ENCODE measurements at places on chromosomes 5 and 9.

DNA sequence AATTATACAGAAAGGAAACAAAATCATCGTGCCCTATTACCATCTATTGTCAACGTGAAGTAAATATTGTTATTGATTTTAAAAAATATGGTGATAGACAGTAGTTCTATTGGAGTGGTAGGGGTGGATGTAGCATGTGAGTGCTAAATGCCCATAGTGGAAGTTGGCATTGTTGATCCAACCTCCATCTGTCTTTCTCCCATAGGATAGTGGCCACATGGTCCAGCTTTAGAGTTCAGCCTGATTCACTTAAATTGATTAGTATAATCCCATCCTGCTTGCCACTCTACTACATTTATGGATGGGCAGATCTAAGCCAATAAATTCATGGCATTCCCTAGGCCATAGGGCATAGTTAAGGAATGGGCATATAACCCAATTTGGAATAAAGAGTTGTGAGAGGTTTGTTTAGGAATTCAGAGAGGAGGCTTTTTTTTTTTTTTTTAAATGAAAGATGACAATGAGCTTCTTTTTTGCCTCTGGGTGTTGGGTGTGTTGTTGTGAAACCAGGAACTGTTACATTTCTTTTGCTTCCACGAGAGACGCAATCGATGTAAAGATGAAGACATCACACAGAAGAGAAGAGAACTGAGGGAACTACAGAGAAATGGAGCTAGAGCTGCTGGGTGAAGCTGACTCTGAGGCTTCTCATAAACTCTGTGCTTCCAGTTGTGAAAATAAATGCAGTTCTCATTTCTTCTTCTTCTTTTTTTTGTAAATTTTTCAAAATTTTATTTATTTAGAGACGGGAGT, 12.5 kb upstream of the CHD1 start:
- DNase-seq, result no peak

GRCh38 chr5:83156001-83156400, 78.7 kb downstream of the XRCC4 start:
- no peak for DNase-seq

GRCh38 chr9:134217431-134218210, 53.3 kb upstream of the RNU6ATAC start:
- no peak for DNase-seq

DNA sequence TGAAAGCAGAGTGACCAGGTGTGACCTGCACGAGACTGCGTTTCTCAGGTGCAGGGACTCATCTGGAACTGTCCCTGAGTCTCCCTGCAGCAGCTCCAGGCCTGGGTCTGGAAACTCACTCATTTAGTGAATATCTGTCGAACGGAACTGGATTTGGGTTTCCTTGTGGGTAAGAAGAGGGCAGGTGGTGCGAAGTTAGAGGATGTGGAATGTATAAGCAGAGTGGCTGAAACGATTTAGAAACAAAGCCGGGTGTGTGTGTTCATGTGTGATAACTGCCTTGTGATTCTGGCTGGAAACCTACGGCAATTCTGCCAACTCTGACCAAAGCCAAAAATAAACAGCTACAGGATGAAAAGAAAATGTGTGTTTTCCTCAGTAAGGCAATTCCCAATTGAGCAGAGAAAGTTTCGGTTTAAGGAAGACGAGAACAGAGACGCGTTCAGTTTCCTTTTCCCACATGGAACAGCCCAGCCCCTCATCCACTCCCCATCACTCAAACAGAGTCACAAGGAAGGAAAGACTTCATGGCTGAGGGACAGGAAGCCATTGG, 130.3 kb downstream of the NSG2 start:
- DNase-seq, result no peak

DNA sequence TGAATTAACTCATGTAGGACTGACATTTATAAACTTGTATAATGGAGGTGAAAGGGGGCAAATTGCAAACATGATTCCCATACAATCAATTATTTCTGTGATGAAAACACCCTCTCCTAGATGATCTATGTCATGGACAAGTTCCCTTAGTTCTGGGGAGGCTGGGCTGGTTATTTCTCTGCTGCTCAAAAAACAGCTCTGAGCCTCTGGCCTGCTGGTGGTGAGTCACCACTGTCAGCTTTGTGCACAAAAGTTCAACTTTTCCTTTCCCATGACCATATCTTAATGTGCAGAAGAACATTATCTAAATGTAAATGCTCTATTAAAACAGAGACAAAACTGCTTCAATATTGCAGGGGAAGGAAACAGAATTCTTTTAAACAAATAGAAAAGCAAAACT, 85.0 kb downstream of the HMHB1 start:
- DNase-seq, result no peak

DNA sequence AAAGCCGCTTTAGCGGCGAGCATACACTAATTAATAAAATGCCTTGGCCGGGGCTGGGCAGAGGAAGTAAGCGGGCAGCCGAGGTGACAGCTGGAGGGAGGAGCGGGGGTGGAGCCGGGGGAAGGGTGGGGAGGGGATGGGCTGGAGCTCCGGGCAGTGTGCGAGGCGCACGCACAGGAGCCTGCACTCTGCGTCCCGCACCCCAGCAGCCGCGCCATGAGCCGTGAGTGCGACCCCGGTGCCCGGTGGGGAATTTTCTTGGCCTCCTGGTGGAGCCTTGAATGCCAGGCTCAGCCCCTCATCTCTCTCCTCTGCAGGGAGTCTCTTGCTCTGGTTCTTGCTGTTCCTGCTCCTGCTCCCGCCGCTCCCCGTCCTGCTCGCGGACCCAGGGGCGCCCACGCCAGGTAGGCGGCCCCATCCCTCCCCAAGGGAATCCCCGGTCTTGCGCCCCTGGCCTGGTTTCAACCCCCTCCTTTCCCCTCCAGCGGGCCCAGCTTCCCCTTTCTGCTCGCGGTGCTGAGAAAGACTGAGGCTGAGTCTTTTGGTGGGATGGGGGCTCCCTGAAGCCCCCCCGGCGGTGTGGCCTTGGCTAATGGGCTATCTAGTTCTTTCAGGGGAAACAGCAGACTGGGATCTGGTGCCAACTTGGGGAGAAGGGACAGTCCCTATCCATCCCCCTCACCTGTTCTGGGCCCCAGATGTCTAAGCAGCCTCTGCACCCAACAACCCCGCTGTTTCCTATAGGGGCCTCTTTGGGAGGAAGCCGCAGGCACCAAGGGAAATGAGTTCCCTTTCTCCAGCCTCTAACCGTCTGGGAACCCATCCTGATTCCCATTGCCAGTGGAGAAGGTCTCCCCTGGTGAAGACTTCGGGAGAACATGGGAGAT, at the start of gene PTGS1:
Gene PTGS1, plus strand, starts transcription at position 156 of the 887 bp plus-strand sequence. Its CDS starts 61 bp downstream, at position 217.
- no peak for DNase-seq

DNA sequence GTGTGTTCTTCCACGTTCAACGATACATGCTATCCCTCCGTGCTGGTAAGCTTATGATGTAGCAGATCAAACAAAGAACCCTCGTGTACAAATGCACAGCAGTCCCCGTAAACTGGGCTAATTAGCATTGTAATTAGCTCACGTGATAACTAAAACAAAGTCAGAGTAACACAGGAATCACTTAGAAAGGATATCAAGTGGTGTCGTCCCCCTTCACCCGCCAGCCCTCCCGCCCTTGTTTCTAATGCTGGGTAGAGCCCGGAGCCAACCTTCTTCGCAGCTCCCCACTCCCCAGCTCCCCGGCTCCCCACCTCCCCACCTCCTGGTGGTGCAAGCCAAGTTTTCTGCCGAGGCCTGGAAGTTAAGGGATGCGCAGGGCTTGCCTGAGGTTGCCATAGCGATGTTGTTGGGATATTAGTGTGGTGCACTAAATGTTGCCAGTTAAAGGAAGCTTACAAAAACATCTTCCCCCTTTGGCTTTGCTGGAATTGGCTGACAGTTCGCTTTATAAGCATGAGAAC, 357.9 kb upstream of the CCNH start:
- DNase-seq, result no peak

DNA sequence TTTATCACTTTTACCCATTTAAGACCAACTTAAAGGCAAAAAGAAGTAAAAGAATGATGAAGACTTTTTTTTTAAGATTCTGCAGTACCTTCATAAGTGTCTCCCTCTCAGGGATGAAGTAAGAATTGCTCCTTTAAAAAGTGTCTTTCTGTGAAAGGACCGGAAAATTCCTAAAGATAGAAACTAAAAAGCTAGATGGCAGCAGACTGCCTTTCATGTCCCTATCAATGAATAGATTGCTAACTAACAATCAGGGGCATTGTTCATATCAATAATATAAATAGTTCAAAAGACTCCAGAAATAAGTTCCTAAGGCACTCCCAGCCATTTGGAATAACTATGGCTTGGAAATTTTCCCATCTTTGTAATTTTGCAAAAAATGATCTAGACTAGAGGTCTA, 558.0 kb downstream of the PDE4D start:
- DNase-seq, result no peak

DNA sequence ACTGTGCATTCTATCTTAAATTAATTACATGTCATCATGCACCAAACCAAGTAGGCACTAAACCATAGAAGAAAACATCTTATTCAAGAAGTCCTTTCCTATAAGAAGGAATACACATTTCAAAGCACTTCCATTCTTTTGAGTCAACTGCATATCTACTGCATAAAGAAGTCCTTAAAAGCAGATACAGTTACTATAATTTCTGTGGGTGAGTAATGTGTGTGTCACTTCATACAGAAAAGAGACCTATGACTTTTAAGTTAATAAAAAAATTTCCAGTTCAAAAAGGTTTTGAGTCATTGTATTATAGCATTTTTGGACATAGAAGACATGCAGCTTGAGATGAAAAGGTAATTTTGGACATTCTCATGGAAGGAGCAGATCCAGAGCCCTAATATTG, 125.0 kb downstream of the DTWD2 start:
- DNase-seq, result no peak

GRCh38 chr5:110727025-110727314, 499 bp upstream of the TMEM232 start:
- DNase-seq, result no peak

GRCh38 chr5:140224658-140225057, 49.7 kb downstream of the CYSTM1 start:
- DNase-seq, result no peak

DNA sequence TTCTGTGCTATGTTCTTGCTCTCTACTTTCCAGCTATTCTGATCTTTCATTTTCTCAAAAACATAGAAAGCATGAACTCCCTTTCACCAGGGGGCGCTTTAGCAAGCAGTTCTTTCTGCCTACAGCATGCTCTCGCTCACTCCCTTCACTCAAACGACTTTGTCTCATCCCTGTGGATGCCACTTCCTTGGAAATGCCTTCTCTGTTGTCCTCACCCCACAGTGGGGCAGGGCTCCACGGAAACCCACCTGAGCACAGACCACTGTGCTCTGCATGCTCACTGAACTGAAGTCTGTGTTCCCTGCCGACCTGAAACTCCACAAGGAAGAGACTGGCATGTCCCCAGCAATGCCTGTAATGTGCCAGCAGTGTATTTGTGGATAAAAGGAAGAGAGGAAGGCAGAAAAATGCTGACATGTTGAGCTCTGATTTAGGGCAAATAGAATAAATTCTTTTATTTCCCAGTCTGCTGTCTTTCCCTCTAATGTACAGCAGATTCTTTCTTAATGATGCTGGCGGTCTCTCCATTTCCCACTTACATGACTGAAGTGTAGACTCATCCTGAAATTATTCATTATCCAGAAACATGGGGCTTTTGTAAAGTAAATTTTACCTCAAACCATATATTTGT, 4.9 kb upstream of the ROR2 start:
- DNase-seq, result no peak

DNA sequence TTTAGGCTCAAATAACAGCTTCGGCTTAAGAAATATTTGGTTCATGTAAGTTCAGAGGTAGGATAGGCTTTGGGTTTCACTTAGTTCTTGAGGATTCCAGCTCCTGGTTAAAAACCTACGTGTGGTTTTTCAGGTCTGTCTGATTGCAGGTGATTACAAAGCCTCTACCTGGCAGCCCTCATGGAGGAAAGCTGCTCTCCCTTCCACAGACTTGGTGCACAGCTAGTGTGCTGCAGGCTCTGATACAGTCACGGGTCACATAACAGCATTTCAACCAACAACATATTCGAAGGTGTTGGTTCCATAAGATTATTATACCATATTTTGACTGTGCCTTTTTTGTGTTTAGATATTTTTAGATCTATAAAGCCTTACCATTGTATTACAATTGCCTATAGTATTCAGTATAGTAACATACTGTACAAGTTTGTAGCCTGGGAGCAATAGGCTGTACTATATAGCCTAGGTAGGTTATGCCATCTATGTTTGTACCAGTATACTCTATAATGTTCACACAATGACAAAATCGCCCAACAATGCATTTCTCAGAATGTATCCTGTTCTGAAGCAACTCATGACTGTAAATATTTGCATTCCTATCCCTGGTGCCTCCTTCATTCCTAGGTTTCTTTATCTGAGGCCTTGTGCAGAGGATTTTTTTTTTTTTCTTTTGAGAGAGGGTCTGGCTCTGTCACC, 8.0 kb upstream of the DCP2 start:
- DNase-seq, result no peak

DNA sequence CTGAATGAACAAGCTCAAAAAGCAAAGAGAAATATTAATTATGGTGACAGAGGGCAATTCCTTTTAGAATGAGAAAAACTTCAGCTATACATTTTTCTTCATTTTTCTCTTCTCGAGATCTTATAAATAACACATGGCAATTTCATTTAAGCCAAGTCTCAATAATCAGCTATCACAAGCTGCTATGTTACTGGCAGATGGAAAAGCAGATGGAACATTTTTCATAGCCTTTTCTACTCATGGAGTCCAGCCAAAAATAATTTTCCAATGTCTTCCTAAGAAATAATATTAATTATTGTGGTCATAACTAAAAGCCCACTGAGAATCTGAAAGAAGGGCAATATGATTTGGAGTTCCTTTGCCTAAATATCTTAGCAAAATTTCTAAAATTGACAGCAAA, 35.6 kb downstream of the SKIC3 start:
- no peak for DNase-seq

DNA sequence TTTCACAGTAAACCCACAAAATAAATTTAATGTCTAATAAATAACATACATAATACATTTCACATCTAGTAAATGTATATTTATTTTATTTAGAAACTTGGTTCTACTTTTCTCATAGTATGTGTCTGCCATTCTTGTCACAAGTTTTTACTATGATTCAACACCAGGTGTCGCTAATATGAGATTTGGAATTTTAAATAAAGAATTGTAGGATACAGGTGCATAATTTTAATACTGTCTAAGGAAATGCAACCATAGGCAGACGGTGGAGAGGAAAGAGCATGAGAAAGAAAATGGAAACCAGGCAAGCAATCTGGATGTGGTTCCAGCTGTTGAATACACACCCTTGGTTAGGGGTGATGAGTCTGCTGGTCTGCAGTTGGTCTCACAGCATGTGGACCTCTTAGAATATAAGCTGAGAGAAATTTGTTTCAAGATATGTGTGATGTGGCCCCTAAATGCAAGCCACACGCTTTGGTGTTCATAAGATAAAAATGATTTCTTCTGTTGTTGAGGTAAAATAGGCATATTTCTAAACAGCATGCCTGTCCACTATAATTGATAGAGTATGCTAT, 114.7 kb upstream of the TXNDC8 start:
- DNase-seq, result no peak

DNA sequence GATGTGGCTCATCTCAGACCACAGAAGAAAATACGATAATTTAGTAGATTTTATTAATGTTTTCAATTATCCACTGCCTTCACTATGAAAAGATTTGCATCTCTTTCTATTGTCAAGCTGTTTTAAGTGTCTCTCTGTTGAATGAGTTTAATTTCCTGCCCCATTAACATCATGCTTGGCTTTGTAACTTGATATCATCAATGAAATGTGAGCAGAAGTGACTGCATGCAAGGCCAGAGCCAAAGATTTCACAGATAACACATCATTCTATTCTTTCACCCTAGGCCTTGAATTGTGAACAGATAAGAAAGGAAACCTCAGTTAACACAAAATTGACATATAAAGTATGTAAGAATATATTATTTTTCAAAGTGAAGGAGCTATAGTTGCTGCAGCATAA, 986.4 kb upstream of the CDH18 start:
- no peak for DNase-seq
